ENCODE measurements at places on chromosomes 4 and X. TPM values are rescaled to one million over a fixed set of nuclear protein-coding genes. Genes with fewer than 3 reads are reported as not detected.

The HCCS gene
- 10.9 TPM for polyA plus RNA-seq

The GLRA2 gene
- not detected for polyA plus RNA-seq

The THOC2 gene
- polyA plus RNA-seq = 13.1 TPM

The AMER1 gene
- polyA plus RNA-seq = 1.0 TPM

The TIGD4 gene
- not detected for polyA plus RNA-seq

The DOK7 gene
- polyA plus RNA-seq = 5.1 TPM

Measured in aorta (tissue), 5 donors.